ENCODE measurements at places on chromosomes 7 and 10.

DNA sequence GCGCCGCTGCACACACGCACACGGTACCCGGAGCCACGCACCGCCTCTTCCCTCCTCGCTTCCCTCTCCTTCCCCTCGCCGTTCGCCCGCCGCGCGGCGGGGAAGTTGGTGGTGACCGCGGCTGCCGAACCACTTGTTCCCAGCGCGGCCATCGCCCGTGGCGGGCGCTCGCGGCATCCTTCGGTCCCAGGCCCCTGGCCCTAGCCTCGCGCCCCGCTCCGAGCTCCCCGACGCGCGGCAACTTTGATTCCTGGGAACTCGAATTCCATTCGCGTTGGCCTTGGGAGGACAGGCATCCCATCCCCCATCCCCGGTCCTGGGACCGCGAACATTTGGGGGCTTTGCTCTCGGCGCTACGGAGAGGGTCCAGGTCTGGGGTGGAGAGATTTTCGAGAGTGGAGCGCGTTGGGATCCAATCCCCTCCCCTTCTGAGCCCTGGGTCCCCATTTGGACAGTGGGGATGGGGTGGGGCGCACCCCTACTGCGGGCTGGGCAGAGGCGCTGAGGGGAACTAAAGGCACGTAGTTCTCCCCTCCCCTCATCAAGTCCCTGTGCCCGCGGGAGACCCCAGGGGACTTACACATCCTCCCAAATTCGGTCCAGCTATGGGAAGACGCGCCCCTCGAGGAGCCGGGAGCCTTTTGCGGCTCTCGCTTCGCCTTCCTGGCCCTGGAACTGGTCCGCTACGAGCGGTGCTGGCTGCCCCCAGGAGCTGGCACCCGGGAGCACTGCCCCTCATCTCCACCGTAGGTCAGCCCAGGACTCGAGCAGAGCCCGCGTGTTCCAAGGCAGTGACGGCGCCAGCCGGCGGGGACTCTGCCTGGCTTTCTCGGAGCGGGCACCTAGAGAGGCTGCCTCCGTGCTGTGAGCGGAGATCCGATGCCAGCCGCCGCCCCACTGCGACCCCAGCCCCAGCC lies 834 bp downstream of the CDH23 start:
- no peak for DNase-seq

GRCh38 chr10:32377458-32378259 lies 30.7 kb upstream of the EPC1 start:
- DNase-seq: no peak

GRCh38 chr7:45219801-45220435 lies 62.3 kb downstream of the RAMP3 start:
- DNase-seq: no peak

GRCh38 chr10:88115968-88116367 lies 252.5 kb downstream of the PTEN start:
- DNase-seq: no peak

DNA sequence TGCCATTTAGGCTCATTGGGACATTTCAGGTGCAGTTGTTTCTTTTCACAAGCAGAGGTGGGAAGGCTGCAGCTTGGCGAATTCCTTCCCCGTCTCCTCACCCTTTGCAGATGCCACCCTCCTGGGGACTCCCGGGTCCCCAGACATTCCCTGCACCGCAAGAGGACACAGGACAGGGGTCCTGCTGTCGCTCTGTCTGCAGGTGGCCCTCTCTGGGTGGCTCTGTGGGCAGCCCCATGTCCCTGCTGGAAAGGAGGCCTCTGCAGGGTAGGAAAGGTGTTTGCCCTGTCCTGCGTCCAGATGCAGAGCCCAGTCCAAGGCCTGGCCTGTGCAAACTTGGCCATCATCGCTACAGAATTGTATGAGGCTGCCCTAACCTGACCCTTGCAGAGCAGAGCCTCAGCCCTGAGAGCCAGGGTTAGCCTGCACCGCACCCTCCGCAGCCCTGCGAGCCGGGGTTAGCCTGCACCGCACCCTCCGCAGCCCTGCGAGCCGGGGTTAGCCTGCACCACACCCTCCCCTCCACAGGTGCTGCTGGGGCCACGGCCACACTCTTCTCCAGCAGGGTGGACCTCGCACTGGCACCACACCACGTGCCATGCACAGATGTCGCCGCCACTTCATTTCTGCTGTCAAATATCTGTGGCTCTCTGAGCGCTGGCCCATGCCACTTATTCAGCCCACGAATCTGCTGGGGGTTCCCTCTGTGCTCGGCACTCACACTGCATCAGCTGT lies 61.0 kb downstream of the CFAP46 start:
- no peak for DNase-seq

DNA sequence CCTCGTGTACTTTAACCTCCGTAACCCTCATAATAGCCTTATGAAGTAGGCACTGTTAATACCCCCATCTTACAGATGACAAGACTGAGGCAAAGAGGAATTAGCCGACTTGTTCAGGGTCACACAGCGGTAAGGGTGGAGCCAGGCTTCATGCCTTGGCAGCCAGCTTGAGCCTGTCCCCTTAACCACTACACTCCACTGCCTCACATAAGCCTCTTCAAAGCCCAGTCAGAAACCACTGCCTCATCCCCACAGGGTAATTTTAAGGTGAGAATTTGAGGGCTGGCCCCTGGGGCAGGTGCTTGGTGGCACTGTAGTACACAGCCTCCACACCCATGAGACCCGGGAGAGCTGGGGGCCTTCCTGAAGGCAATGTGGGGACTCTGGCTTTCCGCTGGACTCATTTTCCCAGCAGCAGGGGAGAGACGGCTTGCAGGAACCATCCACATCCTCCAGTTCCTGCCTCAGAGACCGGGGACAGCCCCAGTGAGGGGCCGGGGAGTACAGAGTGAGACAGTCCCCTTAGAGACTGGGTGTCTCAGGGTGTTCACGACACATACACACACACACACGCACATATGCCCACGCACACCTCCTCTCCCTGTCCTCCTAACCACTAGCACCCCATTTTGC lies 7.6 kb upstream of the C10orf105 start:
- no peak for DNase-seq

- no peak for DNase-seq
Measured at GRCh38 chr10:70462349-70462984, 16.1 kb upstream of the PALD1 start.

DNA sequence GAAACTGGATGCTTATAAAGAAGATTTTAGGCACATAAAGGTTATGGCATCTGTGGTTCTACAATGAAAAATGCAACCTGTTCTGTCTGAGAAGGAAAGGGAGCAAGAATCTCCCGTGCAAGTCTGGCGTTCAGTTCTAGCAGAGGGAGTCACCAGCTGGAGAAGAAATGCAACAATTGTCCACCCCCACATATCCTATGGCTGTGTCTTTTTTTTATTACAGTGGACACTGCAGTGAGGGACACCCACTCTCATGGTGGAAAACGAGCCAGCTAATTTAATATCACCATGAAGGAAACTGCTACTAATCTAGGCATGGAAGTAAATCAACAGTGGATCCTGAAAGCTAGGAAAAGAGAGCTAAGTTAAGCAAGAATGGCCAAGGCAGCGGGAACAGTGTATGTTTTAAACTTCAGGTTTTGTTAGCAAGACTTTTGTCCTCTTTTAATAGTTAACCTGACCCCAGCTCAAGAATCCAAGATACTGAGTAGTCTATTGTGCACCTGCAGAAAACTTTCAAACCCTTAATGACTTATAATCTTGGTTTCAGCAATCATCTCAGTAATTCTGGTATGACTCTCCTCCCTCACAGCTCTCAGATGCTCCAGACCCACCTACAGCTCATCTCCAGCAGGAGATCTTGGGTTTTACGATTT lies 149.3 kb downstream of the FGFR2 start:
- DNase-seq: no peak

- DNase-seq: no peak
Measured at GRCh38 chr7:55574051-55574717, 1.9 kb upstream of the VOPP1 start.

DNA sequence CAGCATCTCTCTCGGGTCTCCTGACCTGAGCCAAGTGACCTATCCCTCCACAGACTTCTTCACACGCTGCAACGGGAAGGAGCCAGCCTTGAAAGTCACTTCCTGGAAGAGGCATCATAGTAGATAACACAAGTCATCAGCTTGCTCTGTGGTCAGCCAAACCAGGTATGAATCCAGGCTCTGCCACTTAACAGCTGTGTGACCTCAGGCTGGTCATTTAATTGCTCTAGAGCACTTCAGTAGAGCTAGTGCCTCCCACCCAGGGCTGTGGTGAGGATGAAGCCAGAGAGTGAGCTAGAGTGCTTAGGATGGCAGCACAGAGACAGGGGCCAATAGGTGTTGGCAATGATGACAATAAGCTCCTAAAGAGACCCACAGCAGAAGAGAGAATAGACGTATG lies 247.7 kb upstream of the ZMIZ1 start:
- no peak for DNase-seq

GRCh38 chr7:1666823-1667565 lies 3.1 kb upstream of the ELFN1 start:
- DNase-seq: peak; percentile 36

DNA sequence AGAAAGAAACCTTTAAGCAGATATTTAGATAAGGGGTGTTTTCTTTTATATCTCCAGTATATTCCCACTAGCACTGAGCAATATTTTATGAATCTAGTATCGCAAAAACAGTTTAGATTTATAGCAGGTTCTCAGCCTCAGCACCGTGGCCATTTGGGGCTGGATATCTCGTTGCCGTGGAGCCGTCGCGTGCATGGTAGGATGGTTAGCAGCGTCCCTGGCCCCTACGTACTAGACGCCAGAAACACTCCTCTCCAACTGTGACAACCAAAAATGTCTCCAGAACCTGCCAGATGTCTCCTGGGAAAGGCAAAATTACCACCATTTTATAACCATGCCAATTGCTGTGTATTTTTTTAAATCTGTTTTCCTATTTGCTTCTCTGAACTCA lies 172.9 kb downstream of the CACNB2 start:
- no peak for DNase-seq

GRCh38 chr7:4610768-4611467 lies 71.2 kb upstream of the FOXK1 start:
- DNase-seq: peak; percentile 41

GRCh38 chr10:17923728-17924127 lies 28.0 kb upstream of the SLC39A12 start:
- no peak for DNase-seq

GRCh38 chr10:25966844-25967243 lies 32.8 kb downstream of the MYO3A start:
- no peak for DNase-seq
